T-helper 2 cell treated with Interferon-gamma antibody and Interleukin-4, amounts not matched to agents 5 μg/mL and 100 μg/mL, for 36 hours (primary cell): ENCODE measurements at places on chromosomes 5 and 9.

DNA sequence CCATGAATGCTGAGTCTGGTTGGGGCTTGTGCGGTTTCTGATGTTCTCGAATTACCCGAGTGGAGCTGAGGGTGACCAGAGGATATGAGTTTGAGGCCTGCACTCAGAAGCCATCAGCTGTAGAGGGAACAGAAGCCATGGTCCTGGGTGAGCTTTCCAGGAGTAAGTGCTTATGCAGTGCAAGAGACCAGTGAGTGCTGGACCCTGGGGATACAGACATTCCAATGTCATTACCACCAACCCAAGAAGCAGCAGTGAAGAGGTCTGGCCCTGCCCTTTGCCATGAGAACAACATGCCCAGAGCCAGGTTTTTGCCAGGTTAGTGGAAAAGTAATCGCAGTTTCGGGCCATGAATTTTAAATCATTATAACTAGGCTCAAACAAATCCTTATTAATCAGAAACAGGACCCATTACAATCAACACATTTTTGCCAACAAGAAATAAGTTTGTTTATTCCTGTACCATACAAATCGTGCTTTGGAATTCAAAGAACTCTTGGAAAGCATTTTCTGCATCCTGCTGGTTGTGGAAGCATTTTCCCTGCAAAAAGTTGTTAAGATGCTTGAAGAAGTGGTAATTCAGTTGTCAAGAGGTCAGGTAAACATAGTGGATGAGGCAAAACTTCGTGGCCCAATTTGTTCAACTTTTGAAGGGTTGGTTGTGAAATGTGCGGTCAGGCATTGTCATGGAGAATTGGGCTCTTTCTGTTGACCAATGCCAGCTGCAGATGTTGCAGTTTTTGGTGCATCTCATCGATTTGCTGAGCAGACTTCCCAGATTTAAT lies 154.6 kb downstream of the SYK start:
- no peak for DNase-seq

- no peak for DNase-seq
Observed at GRCh38 chr5:140546851-140547507, 483 bp upstream of the EIF4EBP3 start.

DNA sequence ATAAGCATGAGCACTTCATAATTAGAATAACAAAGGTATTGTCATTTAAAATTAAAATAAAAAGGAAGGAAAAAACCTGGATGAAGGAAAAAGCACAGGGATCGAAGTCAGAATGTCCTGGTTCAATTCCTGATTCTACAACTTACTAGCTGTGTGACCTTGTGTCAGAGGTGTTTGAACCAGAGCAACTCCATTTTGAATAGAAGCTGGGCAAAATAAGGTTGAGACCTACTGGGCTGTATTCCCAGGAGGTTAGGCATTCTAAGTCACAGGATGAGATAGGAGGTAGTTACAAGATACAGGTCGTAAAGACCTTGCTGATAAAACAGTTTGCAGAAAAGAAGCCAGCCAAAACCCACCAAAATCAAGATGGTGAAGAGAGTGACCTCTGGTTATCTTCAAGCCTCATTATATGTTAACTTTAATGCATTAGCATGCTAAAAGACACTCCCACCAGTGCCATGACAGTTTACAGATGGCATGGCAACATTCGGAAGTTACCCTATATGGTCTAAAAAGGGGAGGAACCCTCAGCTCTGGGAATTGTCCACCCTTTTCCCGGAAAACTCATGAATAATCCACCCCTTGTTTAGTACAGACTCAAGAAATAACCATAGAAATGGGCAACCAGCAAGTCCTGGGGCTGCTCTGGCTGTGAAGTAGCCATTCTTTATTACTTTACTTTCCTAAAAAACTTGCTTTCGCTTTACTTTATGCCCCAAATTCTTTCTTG lies 412.7 kb downstream of the PIK3R1 start:
- DNase-seq, result no peak

DNA sequence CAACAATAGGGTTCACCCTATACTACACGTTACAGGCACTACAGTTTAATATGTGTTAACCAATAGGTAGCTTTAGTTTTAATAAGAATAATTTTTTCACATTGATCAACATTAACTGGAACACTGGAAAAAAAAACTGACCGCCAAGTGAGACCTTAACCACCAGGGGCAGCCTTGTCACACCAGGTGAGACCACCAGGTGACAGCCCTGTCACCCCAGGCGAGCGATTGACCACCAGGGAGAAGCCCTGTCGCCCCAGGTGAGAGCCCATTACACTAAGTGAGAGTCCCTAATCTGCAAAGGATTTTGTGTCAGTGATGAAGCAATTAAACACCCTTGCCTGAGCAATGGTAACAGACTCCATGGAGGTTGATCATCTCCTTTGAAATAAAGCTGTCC lies 75.4 kb upstream of the SYK start:
- no peak for DNase-seq

DNA sequence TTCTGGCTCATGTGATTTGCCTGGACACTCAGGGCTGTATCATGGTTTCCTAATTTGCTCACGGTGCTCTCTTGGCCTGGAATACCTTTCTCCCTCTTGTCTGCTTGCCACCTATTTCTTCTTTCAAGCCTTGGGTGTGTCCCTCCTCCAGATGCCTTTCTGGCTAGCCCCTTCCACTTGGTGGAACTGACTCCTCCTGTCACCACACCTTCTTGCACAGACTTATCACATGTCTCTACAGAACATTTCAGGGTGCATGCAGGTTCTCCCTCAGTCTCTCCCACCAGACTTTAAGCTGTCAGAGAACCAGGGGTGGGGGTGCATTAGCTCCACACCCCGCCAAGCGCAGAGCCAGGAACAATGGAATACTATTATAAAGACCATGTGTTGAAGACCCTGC lies 1.9 kb downstream of the TBC1D2 start:
- DNase-seq, result no peak

GRCh38 chr9:98887918-98888510 lies 55.7 kb upstream of the COL15A1 start:
- no peak for DNase-seq

DNA sequence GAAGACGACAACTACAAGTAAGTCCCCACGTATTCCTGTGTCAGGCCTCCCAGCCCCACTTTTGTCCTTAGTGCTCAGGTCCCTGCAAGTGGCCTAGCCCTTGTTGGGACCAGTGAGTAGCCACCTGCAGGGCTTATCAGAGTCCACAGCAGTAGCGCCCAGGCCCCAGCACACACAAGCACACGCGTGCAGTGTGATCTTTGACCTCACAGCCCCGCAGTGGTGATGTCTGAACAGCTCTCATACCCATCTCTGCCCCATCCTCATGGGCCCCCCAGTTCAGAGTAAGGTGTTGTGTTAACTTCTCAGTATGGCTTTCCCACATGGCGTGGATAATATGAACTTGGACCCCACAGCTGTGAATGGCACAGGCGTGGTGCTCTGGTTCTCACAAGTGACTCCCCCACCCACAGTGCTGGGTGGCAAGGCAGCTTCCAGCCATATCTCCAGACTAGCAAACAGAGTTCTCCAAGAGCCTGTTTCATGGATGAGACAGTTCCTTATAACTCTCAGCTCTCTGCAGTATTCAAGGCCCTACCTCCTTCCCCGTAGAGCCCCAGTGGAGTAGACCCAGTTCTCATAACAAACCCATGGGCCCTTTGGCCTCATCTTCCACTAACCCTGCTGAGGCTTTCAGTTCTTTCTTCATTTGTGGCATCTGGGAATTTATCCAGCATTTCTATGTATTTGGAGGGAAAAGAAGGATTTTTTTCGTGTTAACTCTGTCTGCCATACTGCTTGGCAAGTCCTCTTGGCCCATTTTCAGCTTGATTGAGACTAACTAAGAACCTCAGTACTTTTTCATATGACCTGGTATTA lies 46.5 kb upstream of the ANGPTL2 start:
- DNase-seq, result no peak

DNA sequence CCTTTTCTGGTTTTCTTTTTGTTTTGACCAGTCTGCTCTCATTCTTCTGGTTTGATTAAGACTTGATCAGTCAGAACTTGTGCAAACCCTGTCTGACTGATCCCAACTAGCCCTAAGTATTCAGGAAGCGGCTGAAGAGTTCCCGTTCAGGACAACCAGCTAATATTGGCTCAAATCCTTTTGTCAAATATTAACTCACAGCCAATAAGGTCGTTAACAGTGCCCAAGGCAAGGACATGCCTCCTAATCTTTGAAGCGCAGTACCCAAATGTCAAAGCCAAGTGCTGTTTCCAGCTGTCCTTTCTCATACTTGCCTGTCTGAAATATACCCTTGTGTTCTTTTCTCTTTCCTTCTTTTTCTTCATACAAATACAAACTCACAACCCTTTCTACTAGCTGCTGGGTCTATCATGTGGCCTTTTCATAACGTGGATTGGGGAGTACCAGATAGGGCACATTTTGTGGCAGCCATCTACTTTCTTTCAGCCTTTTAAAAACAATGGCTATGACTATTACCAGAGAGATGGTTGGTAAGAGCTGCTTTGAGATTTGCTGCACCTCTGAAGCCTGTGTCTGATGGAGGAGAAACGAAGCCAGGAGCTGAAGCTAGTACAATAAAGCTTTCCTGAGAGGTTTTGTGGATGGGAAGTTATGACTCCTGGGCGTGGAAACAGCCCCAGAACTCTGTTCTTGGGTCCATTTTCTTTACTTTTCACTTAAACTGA lies 266.4 kb upstream of the ZNF608 start:
- no peak for DNase-seq

DNA sequence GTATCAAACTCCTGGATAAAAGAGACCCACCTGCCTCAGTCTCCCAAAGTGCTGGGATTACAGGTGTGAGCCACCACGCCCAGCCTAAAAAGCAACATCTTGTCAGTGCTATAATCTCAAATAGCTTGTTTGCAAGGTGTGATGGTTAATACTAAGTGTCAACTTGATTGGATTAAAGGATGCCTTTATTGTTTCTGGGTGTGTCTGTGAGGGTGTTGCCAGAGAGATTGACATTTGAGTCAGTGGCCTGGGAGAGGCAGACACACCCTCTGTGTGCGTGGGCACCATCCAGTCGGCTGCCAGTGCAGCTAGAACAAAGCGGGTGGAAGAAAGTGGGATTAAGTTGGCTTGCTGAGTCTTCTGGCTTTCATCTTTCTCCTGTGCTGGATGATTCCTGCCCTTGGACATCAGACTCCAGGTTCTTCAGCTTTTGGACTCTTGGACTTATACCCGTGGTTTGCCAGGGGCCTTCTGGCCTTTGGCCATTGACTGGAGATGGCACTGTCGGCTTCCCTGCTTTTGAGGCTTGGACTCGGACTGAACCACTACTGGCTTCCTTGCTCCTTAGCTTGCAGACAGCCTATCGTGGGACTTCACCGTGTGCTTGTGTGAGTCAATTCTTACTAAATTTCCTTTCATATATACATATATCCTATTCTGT lies 28.1 kb downstream of the TARS1 start:
- DNase-seq, result no peak
